ENCODE measurements at places on chromosomes 3 and 15.

- no peak for DNase-seq
Measured at GRCh38 chr3:159540882-159541495, 447.6 kb upstream of the IL12A start.

DNA sequence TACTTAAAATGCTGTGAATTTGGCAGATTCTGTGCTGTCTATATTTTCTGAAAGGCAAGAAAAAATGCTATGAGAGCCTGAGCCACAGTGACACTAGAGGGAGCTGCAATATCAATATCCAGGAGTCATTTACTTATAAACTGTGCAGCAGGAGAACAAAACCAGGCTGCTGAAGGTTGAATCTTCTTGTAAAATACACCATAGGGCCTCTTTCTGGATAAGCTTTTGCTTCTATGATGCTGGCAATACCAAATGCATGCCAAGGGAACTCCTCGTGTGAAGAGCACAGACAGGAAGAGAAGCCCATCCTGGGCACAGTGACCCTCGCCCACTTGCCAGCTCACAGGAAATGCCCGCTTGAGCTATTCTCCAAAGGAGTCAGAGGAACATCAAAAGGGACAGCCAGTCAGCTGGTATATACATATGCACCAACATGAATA, 48.0 kb upstream of the TSPAN3 start:
- peak; percentile 6 for DNase-seq

DNA sequence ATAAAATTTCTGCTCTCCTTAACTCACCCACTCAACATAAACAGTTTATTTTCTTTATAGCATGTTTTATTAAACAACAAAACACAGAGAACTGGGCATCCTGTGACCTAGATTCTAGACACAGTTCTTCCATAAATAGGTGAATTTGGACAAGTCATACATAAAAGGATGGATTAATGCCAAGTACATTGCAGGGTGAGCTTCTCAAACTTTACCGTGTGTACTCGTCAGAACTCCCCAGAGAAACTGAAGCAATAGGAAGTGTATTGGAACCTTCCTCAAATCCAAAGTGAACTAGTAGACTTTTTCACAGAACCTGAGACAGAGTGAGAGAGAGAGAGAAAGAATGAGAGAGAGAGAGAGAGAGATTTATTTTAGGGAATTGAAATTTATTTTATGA, 139.7 kb downstream of the CD47 start:
- DNase-seq: no peak

DNA sequence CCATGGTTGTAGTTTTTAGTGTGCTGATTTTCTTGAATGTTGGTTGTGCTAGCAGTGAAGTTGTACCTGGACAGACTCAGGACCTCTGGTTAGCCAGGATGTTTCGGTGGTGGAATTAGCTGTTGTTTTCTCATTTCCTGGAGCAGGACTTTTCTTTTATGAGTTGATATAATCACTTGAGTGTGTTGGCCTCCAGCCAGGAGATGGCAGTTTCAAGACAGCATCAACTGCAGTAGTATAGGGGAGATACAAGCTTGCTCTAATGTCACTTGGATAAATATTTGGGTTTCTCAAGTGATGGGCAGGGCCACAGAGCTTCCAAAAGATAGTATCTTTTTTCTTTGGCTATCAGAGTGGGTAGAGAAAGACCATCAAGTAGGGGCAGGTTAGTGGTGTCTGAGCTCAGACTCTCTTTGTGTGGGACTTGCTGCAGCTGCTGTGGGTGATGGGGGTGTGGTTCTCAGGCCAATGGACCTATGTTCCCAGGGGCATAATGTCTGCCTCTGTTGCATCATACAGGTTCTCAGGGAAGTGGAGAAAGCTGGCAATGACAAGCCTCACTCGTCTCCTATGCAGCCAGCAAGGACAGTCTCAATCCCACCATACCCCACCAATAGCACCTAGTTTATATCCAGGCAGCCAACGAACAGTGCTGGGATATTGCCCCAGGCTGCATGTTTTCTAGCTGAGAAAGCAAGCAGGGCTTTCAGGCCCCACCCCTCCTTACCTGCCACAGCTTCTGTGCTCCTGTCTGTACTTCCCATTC, 14.6 kb upstream of the OR5K2 start:
- no peak for DNase-seq

GRCh38 chr3:127426444-127427153, 138.8 kb upstream of the PRR20G start:
- no peak for DNase-seq

Measured in stimulated activated CD4-positive, alpha-beta T cell treated with anti-CD3 and anti-CD28 coated beads, Interleukin-12 subunit alpha, Interleukin-12 subunit beta, amount 100 ng/mL, for 24 hours (primary cell).